ENCODE measurements at places on chromosomes 5 and 9. TPM values are rescaled to one million over a fixed set of nuclear protein-coding genes. Genes with fewer than 3 reads are reported as not detected.

SLC6A18 gene
- total RNA-seq: not detected

DNA sequence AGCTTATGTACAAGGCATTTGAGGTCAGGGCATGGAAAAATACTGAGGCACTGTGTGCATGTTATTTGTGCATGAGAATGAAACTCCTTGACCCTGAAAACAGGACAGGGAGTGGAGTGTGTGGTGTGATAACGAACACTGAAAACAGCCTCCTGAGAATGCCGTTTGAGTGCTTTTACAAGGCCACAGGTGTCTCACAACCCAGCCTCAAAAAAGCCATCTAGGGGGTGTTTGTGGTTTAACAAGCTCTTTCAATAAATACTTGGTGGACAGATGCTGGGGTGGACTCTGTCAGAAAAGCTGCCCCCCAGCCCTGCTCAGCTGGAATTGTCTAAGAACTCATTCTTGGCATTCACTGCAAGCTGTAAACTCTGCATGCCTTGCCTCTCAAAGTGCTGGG is 94.0 kb upstream of the SLC25A48 start:
- DNase-seq: no peak

DNA sequence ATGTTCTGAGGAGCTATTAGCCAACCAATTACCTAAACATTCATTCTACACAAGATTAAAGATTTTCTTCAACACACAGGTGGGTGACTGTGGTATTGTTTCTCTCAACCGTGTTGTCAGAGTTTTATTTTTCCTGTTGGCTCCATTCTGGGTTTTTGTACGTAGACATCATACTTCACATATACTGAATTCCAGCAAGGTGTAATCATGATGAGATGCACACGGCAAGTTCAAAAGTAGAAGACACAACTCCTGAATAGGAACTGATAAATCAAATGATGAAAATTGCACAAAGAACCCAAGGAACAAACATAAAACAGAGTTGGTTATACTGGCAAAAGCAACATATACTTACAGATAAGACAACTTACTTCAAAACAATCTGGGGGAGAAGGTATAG is 40.2 kb upstream of the RANBP6 start:
- DNase-seq: no peak

TAF11L6 gene
- not detected for total RNA-seq

DNA sequence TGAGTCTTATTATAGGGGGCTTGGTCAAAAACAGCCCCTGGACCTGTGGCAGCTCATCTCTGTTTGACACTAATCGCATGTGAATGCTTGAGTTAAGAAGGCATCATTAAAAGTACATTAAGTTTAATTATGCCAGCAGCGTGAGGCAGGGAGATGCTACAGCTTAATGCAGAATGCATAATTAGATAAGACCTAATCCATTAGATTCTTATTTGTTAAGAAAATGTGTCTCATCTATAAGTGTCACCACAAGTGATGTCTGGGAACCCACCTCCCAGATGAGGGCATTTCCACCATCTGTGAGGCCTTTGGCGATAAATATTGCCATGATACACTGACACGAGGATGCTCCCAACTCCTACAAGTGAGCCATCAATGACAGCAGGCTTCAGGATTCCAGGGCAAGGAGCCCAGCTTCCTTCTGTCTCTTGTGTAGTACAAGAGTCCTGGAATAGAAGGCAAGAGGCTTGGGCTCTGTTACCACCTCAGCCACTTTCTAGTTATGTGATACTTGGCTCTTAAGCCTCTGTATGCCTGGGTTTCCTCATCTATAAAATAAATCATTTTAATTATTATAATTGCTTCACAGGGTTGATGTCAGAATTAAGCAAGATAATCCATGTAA is 202.7 kb downstream of the FAM114A2 start:
- no peak for DNase-seq

TAF1L gene
- not detected for total RNA-seq

- no peak for DNase-seq
Measured at GRCh38 chr5:133457439-133458355, 154.6 kb downstream of the FSTL4 start.

DNA sequence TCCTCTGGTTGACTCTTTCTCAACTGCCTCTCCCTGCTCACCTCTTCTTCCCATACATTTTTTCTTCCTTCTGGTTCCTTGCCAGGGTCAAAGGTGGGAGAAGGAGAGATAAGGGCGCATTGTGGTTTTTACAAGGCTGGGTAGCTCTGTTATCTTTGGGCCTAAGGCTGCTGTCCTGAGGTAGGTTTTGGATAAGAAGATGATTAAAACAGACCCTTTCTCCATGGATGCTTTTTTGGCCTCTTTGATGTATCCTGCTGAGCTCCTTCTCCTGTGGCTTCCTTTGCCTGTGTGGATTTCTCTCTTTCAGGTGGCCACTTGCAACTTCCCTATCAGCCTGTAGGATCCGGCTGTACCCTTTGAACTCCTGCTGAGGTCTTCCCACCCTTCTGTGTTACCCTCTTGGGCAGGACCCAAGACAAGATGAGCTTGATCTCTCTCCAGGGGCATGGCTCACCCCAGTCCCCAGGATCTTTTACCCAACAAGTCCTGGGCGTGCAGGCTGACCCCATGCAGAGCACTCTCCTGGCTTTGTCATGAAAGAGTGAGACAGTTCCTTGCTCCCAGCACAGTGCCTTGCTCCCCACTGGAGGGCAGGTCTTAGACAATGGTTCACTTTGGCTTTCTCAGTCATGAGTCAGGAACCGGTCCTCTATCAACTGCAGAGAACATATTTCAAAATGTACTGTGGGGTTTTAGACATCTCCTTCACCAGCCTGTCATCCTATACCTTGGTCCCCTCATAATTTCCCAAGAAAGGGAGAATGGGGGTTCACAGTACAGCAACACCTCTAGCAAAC is 197.9 kb downstream of the TLE4 start:
- no peak for DNase-seq
